Uterus (tissue), 4 donors: ENCODE measurements at places on chromosomes 4 and X.
A peak's percentile ranks its signal among the peaks of the same experiment; 100 is the strongest.

DNA sequence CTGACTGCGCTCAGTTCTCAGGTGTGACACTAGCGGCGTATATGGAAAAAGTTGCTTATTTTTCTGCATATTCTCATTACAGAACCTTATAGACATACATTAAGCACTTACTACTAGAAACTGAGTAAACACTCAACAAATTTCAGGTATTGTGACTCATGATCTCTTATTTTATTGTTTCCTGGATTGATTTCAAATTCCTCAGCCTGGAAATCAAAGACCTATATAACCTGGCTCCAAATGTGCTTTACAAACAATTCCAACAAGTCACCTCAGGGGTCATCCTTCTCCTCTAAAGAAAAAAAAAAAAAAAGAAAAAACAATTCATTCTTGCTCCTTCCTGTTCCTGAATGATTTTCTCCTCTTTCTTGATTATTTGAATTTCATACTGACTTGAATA, 152.3 kb downstream of the ADAM29 start:
- no peaks in the 10 kb centered on the region for H3K36me3 ChIP-seq
- no peak overlapping the region for H3K4me3 ChIP-seq
- no peak for DNase-seq

DNA sequence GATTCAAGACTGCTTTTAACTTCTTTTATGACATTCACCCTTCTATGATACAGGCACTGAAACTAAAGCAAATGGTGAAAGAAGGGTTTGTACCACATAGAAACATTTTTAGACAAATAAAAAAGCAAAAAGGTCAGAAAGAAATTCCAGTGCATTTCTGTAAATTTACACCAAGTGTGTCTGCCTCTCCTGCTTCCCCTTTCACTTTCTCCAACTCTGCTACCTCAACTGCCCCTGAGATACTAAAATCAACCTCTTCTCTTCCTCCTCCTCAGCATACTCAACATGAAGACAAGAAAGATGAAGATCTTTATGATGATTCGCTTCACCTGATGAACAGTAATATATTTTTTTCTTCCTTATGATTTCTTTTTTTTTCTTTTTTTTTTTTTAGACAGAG, 187.9 kb downstream of the LRBA start:
- no peaks in the 10 kb centered on the region for H3K27me3 ChIP-seq
- no peak overlapping the region for H3K27ac ChIP-seq
- H3K4me3 ChIP-seq: no peak overlapping the region
- DNase-seq: no peak

GRCh38 chr4:122293374-122294365, 85.1 kb upstream of the ADAD1 start:
- no peak for DNase-seq
- no peaks in the 10 kb centered on the region for H3K27me3 ChIP-seq
- H3K27ac ChIP-seq: no peak overlapping the region
- H3K36me3 ChIP-seq: no peaks in the 10 kb centered on the region
- H3K4me3 ChIP-seq: no peak overlapping the region

GRCh38 chr4:102751941-102752340, 8.8 kb downstream of the MANBA start:
- no peak for DNase-seq
- no peaks in the 10 kb centered on the region for H3K36me3 ChIP-seq
- no peaks in the 10 kb centered on the region for H3K27me3 ChIP-seq
- no peak overlapping the region for H3K27ac ChIP-seq

DNA sequence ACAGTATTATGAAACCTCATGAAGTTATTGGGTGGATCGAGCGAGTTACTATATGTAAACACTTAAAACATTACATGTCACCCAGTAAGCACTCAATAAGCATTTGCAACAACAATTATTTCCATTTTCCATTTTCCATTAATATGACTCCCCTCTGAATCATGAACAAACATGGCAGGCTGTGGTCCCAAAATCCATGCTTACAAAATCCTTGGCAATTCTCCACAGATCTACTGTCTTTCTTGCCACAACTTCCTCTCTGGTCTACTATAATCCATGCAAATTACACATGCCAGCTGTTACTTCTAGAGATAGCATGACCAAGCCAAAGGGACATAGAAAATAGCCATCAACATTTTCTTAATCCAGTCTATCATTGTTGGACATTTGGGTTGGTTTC, 22.0 kb downstream of the ASB11 start:
- H3K4me3 ChIP-seq: no peak overlapping the region
- no peaks in the 10 kb centered on the region for H3K4me1 ChIP-seq
- H3K27me3 ChIP-seq: no peaks in the 10 kb centered on the region
- no peak for DNase-seq
- no peak overlapping the region for H3K27ac ChIP-seq

DNA sequence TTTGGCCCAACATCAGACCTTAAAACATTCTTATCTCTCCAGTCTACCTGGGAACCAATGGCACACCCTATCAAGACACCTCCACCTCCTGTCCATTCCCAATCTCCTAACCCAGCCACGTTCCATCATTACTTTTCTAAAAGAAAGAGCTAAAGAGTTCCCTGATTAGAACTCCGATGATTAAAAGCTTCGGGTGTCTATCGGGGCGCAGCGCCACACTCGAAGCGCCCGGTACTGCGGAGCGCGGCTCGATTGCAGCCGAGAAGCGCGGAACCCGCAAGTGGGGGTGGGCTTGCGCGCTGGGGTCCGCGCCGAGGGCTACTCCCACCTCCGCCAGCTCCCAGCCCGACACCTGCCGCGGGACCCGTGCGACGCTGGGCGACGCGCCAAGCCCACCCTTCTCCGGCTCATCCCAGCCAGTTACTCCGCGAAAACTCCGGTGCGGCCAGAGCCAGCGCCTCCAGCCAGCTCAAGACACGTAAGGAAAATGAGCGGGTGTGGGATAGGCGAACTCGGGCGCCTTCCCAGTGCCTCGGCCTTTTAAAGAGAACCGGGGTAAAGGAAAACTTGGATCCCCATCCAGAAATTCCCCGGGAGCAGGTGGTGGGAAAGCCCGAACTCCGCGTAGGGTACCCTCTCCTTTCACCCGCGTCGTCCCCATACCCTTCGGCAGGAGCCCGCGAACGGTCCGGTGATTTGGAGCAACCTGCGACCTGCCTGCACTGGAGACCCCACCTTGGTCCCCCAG, 593 bp downstream of the NPY1R start:
- H3K27ac ChIP-seq: peak overlapping the region; percentile 55
- H3K4me3 ChIP-seq: peak overlapping the region; percentile 36
- H3K36me3 ChIP-seq: no peaks in the 10 kb centered on the region
- H3K4me1 ChIP-seq: no peaks in the 10 kb centered on the region
